MG63 (cell line): ENCODE measurements at places on chromosomes 3 and 15. TPM values are rescaled to one million over a fixed set of nuclear protein-coding genes. Genes with fewer than 3 reads are reported as not detected.
A peak's percentile ranks its signal among the peaks of the same experiment; 100 is the strongest.

MEGF11 gene
- total RNA-seq: 0.10 TPM in 1 of 2 replicates, not detected in the other

DNA sequence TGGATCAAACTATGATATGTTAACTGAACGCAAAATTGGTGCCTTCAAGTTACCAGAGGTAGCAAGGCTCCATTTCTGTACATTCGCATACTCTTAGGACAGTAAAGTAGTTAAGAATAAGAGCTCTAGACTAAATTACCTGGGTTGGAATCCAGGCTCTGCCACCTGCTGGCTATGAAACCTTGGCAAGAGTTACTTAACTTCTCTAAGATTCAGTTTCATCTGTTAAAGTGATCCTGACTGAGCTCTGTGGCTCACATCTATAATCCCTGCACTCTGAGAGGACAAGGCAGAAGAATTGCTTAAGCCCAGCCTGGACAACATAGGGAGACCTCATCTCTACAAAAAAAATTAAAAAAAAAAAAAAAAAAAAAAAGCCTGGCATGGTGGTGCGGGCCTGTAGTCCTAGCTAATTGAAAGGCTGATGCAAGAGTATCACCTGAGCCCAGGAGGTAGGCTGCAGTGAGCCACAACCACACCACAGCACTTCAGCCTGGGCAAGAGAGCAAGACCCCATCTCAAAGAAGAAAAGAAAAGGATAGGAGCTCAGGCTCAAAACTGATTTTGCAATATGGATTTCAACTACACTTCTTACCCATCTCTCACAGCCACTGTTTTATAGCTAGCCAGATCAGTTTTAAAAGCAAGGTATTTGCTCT lies 21.3 kb downstream of the GSK3B start:
- no peak for DNase-seq

GRCh38 chr3:134904776-134905646 lies 110.0 kb downstream of the EPHB1 start:
- DNase-seq: no peak

NDN gene
- 42.0 and 43.3 TPM in 2 replicates for total RNA-seq

AP3B2 gene
- 0.03 TPM in 1 of 2 replicates, not detected in the other for total RNA-seq

- no peak for DNase-seq
Observed at GRCh38 chr15:36863570-36863969, 236.8 kb downstream of the MEIS2 start.

PP2D1 gene
- not detected in 2 replicates for total RNA-seq

- peak; percentile 5 for DNase-seq
Observed at GRCh38 chr3:41026394-41027177, 172.7 kb upstream of the CTNNB1 start.

DNA sequence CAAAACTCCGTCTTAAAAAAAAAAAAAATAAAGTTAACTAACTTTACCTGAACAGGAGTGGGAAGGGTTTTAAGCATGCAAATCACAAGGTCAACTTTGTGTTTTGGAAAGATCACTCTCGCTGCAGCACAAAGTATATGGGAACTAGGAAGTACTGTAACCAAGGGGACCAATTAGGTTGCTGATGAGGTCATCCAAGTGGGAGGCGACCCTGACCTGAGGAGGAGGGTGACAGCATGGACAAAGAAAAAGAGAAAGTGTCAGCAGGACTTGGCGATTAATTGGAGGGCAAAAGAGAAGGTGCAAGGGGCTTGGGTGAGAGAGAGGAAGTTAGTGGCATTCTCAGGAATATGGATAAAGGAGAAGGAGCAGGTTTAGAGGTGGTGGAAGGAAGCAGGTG lies 89.5 kb upstream of the ZBED2 start:
- DNase-seq: no peak

- DNase-seq: no peak
Observed at GRCh38 chr3:163878396-163878795, 1199.9 kb downstream of the SI start.

DNA sequence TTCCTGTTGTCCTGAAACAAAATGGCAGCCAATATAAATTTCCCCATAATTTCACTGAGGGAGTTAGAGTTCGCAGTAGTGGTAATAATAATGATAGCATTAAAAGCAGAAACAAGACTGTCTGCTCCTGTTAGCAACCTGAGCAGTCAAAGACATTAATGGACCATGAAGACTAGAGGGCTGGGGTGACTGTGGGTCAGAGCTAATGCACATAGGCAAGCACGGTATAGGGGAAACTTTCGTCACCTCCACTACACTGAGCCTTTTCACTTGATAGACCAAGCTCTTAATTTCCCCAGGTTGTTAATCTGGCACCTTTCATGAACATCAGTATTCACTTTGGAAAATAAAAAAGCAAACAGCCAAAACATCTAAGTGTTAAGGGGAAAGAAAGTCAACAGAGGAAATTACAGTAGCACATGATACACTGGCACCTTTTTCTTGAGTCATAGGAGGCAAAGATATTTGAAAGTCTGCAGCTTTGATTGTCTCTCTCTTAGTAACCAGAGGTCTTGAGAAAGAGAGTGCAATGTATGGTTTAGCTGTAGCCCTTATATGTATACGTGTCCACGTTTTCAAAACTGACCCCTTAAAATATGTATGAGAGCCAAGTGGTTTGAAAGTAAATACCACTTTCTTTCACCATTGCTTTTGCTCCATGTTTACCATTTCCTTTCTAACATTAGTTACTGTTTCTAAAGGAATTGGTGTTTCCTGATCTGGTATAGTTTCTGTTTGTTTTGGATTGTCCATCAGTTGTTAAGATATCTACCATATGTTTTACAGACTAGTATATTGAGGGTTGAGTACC lies 104.8 kb downstream of the FILIP1L start:
- DNase-seq: no peak

C3orf80 gene
- not detected in 2 replicates for total RNA-seq

DNA sequence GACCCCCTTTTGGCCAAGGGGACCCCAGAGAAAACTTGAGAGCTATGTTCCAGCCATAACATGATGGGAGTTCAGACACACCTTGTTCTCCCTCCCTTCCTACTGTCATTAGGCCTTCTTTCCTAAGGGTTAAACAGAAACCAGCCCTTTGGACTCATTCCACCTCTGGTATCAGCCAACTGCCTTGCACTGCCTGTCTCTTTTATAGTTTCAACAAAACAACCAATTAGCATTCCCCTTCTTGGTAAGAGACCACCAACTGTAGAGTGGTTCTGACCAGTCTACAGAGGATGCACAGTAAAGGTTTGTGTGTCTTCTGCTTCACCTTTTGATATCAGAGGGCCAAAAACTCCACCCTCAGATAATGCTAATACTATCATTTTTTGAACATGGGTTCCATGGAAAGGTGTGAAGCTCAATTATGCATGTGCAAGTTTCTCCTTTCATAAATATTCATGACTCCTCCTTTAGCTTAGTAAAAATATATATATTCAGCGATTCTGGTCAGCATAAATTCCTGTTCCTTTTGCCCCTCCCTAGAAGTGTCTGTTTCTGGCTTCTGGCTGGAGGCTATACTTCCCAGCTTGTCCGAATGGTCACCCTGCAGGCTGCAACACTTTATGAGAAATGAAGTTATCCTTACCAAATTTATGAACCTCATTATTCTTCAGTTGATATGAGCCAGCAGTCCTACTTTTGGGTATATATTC lies 55.9 kb downstream of the SERP1 start:
- DNase-seq: no peak
